Breast epithelium (tissue), 4 donors: ENCODE measurements at places on chromosomes 11 and 22. TPM values are rescaled to one million over a fixed set of nuclear protein-coding genes. Genes with fewer than 3 reads are reported as not detected.

The VPREB1 gene
- not detected for total RNA-seq

The PGR gene
- 24.9 TPM for total RNA-seq

The SORL1 gene
- total RNA-seq, result 50.8 TPM

The CYB5R2 gene
- 32.1 TPM for total RNA-seq

The MRGPRX3 gene
- total RNA-seq, result 2.0 TPM

DNA sequence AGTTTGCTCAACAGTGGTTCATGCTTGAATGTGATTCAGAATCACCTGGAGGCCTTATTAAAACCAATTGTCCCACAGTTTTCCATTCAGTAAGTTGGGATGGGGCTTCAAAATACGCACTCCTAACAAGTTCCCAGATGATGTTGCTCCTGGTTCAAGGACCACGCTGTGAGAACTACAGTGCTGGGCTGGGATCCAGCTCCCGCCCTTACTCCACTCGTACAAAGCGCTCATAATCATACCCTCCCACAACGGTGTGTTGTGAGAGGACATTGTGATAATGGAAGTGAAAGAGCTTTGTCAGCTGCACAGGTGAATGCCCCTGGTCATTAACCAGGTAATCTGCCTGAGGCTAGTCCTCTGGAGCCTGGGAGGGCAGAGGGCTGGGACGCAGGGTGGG lies 1.3 kb upstream of the CD82 start:
- DNase-seq, result peak; percentile 47
- peak overlapping the region; percentile 69 for H3K4me3 ChIP-seq
- peak overlapping the region; percentile 98 for H3K27ac ChIP-seq
- no peaks in the 10 kb centered on the region for H3K27me3 ChIP-seq
- H3K4me1 ChIP-seq, result peaks cover 13% of the 10 kb centered on the region

DNA sequence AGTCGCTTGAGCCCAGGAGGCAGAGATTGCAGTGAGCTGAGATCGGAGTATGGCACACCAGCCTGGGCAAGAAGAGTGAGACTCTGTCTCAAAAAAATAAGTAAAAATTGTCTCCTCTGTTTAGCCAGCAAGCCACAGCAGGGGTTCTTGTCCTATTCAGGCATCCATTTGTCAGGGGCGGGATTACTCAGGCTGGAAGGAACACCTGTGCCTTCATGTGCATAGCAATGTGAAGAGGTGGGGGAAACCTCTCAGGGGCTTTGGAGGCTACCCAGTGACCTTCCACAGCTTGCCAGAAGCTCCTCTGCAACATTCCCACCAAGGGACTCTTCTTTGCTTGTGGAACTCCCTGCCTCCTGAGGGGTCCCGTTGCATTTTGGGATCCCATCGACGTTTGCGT lies 63.3 kb downstream of the FBLN1 start:
- DNase-seq, result no peak
- H3K4me1 ChIP-seq, result no peaks in the 10 kb centered on the region
- no peaks in the 10 kb centered on the region for H3K27me3 ChIP-seq

DNA sequence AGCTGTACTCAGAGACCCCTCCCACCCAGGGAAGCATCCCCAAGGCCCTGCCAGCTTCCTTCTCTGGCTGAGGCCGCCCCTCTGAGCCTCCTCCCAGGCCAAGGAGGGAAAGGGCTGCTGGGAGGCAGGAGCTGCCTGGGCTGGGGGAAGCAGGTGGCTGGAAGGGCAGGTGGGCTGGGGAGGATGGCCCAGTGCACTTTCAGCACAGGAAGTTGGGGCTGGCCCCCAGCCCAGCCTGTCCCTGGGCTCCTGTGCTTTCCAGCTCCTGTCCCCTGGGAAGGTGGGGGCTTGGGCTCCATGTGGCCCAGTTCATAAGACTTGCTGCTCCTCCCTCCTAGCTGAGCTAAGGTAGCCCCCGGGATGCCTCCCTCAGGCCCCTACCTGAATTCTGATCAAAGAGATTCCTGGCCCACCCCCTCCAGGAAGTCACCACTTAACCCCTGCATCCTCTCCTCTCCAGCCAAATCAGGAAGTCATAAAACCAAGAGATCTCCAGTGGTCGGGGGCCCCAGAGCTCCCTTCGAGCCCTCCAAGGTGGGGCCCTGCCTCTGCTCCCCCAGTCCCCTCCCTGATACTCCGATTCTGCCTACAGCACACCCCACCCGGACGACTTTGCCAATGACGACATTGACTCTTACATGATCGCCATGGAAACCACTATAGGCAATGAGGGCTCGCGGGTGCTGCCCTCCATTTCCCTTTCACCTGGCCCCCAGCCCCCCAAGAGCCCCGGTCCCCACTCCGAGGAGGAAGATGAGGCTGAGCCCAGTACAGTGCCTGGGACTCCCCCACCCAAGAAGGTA lies 4.9 kb downstream of the PPP1CA start:
- H3K4me1 ChIP-seq, result peaks cover 18% of the 10 kb centered on the region
- no peaks in the 10 kb centered on the region for H3K36me3 ChIP-seq
- H3K27ac ChIP-seq, result no peak overlapping the region
- no peak overlapping the region for H3K4me3 ChIP-seq
- no peaks in the 10 kb centered on the region for H3K27me3 ChIP-seq

DNA sequence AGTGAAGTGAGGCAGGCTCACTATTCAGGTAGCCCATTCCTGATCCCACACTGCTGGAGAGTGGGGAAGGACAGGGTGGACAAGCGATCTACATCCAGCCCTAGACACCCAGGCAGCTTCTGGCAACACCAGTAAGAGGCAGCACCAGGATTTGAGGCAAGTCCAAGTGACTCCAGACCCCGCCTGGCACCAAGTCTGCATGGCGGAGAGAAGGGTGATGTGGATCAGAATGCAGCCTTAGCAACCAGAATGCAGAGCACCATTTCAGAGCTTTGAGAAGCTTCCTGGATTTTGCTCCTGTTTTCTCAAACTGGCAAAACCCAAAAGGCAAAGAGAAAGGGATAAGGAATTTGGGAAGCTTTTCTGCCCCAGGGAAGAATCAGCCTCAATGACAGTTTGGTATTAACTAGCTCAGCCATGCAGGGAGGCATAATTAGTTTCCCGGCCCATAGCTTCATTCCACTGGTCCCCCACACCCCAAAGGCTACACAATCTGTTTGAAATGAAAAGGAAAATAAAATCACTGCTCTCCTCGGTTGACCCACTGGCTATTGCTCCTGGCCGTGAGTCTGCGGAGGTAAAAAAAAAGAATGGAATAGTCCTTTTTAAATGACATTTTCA lies 17.3 kb downstream of the GALNT18 start:
- DNase-seq, result no peak
- no peaks in the 10 kb centered on the region for H3K36me3 ChIP-seq
- no peak overlapping the region for H3K4me3 ChIP-seq
- H3K27ac ChIP-seq, result no peak overlapping the region

DNA sequence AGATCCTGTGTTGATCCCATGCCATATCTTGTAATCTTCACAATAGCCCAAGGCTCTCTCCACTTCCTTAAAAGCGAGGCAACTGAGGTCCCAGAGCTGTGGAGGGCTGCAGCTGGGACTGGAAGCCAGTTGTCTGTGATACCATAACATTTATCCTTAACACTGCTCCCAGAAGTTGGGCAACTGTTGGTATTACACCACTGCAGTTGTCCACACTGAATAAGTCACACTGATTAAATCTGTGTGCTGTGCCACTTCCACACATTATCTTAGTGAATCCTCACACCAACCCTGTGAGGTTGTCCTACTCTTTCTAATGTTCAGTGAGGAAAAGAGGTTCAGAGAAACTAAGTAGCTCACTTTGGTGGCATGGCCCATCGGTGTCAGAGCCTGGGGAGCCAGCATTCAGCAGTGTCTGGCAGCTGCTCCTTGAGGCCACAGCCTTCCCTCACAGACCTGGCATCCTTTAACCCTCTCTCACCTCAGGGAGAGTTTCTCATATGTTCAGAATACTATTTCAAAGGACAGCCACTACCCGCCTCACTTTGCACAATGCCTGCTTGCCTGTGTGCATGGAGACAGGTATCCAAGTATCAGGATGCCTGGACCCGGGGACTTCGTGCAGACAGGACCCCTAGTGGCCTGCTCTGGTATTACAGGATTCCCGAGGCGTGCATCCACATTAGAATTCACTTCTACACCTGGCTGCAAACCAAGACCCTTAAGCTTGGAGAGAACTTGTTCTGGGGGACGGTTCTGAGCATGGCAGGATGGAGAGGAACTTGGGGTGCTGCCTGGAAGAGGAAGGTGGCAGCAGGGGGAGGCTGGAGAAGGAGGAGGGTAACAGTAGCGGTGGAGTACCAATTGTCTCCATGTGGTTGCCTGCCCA lies 221.9 kb upstream of the TBCEL start:
- H3K36me3 ChIP-seq, result no peaks in the 10 kb centered on the region
- H3K4me3 ChIP-seq, result no peak overlapping the region
- no peaks in the 10 kb centered on the region for H3K4me1 ChIP-seq
- no peak overlapping the region for H3K27ac ChIP-seq
- peaks cover 4% of the 10 kb centered on the region for H3K27me3 ChIP-seq

- H3K27ac ChIP-seq, result no peak overlapping the region
- no peaks in the 10 kb centered on the region for H3K4me1 ChIP-seq
- no peaks in the 10 kb centered on the region for H3K36me3 ChIP-seq
- H3K27me3 ChIP-seq, result no peaks in the 10 kb centered on the region
- H3K4me3 ChIP-seq, result no peak overlapping the region
Observed at GRCh38 chr11:103652013-103652412, 384.4 kb upstream of the DDI1 start.

DNA sequence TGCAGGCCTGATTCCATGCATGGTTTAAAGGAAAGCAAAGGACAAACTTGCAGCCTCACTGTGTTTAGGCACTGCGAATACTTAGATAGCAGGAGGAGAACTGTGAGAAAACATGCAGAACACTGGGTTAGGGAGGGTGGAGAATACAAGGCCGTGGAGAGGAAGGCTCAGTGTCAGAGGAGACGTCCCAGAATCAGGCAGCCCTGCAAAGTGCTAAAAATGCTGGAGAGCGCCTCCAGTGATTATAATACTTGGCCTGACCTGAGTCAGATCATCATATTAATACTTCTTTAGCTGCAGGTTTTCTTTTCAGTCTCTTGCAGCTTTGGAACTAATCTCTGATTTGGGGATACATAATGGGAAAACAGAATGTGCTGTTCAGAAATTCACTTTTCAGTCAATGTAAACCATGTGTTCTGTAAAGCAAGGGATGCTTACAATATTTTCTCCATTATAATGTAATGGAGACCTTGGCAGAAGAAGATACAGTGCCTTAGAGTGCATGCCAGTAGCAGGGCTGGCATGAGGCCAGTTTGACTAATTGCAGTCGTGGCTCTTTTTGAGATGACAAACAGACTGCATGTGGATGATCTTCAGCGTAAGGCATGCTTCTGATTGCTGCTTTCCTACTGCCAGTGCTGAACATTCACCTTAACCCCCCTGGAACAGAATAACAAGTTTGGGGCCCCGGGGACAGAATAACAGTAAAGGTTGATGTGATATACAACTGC lies 16.8 kb downstream of the EXT2 start:
- H3K27me3 ChIP-seq, result no peaks in the 10 kb centered on the region
- H3K4me1 ChIP-seq, result no peaks in the 10 kb centered on the region
- H3K4me3 ChIP-seq, result no peak overlapping the region
- H3K36me3 ChIP-seq, result no peaks in the 10 kb centered on the region
- H3K27ac ChIP-seq, result no peak overlapping the region
- no peak for DNase-seq

GRCh38 chr11:23022854-23023253 lies 162.6 kb upstream of the CCDC179 start:
- DNase-seq, result no peak
- no peaks in the 10 kb centered on the region for H3K4me1 ChIP-seq
- H3K27ac ChIP-seq, result no peak overlapping the region

GRCh38 chr11:115817844-115818468 lies 313.7 kb upstream of the CADM1 start:
- no peak overlapping the region for H3K27ac ChIP-seq
- H3K27me3 ChIP-seq, result no peaks in the 10 kb centered on the region
- H3K4me1 ChIP-seq, result no peaks in the 10 kb centered on the region
- no peaks in the 10 kb centered on the region for H3K36me3 ChIP-seq
- H3K4me3 ChIP-seq, result no peak overlapping the region
- no peak for DNase-seq

DNA sequence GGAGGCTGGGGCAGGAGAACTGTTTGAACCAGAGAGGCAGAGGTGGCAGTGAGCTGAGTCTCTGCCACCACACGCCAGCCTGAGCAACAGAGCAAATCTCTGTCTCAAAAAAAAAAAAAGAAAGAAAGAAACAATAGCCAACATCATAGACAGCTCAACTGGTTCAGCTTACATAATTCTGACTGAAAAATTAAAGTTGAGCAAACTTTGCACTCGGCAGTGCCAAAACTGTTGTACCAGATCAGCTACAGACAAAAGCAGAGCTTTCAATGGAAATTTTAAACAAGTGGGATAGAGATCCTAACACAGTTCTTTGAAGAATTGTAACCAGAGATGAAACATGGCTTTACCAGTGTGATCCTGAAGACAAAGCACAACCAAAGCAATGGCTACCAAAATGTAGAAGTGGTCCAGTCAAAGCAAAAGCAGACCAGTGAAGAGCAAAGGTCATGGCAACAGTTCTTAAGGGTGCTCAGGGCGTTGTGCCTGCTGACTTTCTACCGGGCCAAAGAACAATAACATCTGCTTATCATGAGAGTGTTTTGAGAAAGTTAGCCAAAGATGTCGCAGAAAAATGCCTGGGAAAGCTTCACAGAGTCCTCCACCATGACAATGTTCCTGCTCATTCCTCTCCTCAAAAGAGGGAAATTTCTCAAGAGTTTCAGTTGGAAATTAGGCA lies 59.3 kb downstream of the TTC28 start:
- no peaks in the 10 kb centered on the region for H3K4me1 ChIP-seq
- H3K27me3 ChIP-seq, result no peaks in the 10 kb centered on the region
- H3K4me3 ChIP-seq, result no peak overlapping the region
- H3K27ac ChIP-seq, result no peak overlapping the region
- no peak for DNase-seq

DNA sequence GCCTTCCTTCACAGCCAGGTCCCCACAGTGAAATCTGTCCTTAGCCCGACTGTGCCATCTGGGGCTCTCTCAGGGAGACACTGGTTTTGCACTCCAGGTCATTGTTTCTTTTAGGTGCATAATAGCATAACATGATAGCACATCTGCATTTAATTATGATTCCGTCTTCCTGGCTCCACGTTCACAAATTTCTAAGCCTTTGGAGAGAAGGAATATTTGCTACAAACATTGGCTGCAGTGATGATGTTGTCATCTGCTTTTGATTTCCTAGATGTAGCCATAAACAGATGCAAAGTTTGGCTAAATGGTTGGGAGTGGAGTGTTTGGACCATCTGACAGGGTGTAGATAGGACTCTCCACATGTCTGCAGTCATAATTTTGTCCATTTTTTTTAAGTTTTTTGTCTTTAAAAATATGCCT lies 12.0 kb upstream of the CAT start:
- H3K4me3 ChIP-seq, result no peak overlapping the region
- peaks cover 5% of the 10 kb centered on the region for H3K4me1 ChIP-seq
- no peak for DNase-seq
- no peaks in the 10 kb centered on the region for H3K27me3 ChIP-seq
- peak overlapping the region; percentile 25 for H3K27ac ChIP-seq
- no peaks in the 10 kb centered on the region for H3K36me3 ChIP-seq

DNA sequence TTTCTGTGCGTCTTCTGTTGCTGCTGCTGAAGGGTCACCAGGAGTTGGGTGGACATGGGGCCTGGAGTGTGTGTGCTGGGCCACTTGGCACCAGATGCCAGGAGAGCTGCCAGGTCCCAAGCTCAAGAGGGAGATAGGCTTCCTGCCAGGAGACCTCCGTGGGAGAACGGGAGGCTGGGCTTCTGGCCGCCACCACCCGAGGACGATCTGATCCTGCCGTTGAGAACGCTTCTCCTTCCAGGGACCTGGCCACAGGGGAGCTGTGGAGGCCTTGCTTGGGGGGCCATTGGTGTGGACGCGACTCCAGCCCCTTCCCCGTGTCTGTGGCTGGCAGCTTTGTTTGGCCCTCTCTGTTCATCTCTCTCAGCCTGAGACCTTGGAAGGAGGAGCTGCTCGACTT lies 2.4 kb downstream of the BRSK2 start:
- peaks cover 4% of the 10 kb centered on the region for H3K4me1 ChIP-seq
- no peaks in the 10 kb centered on the region for H3K36me3 ChIP-seq
- no peak overlapping the region for H3K4me3 ChIP-seq
- peaks cover 38% of the 10 kb centered on the region for H3K27me3 ChIP-seq
